ENCODE measurements at places on chromosomes 2 and 18.

- no peak for DNase-seq
Measured at GRCh38 chr2:20516291-20516645, 69.4 kb downstream of the RHOB start.

- DNase-seq = no peak
Measured at GRCh38 chr18:58756596-58757240, 85.5 kb downstream of the MALT1 start.

DNA sequence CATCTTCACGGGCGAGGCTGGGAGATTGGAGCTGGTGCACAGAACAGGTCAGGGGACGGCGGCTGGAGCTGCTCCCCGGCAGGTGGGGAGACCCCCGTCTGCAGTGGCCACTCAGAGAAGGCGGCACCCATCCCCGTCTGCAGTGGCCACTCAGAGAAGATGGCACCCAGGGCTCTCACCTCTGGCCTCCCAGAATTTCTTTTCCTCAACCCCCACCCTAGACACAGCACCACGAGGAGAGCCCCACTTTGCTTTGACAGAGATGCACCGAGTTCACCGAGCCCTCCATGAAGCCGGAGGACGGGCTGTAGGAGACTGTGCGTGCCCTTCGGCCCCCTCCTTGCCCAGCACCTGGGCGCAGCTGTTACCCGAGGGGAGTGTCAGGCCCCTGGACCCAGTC, 201.6 kb upstream of the SALL3 start:
- DNase-seq = no peak

DNA sequence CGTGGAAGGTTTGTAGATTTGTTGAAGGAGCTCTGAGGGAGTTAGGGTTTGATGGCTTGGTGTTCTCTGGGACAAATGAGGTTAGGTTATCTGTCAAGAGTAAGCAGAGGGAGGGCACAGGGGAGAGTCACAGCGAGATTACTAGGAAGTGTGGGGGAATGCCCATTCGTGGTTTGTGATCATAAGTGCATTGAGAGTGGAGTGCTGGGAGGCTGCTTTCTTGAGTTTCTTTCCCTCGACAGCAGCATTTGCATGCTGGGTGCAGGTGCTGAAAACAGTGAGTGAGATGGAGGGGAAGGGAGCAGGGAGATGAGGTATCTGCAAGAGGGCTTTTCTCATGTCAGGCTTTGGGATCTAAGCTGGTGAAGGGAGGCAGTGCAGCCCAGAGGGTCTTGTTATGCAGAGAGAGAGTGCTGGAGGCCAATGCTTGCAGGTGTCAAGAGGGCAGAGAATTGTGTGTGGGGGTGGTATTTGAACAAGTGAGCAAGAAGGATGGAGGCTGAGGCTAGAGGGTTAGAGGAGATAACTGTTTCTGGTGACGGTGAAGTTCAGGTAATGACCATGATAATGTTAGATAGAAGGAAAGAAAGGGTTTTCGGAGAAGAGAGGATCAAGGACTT, 8.8 kb downstream of the RALB start:
- no peak for DNase-seq

DNA sequence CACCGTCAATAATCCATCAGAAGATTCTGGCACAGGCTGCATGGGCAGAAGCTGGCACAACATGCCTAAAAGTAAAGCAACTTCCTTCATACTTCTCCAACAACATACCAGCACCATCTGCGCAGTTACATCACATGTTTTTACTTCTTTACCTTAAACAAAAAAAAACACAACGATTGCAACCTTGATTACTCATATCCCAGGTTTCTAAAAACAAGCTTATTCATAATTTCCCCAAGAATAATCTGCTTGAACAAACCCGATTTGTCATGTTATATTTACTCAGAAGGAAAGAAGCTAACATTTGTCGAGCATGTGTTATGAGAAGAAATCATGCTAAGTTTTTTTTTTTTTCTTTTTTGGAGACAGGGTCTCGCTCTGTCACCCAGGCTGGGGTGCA, 54.7 kb downstream of the THADA start:
- DNase-seq = no peak

DNA sequence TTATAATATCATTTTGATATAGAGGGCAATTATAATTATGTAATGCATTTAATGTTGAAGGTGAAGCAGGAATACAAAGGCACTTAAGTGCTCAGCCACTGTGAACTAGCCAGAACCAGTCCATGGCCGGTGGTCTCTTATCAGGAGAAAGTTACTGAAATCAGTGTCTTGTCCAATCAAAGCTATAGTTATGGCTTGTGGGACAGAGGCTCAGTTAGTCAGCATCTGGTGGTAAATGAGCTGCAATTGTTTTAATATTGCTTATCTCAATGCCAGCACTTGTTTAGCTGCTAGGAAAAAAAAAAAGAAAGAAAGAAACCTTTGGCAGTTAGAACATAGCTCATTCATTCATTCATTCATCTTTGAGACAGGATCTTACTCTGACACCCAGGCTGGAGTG, 3.8 kb upstream of the ALS2 start:
- no peak for DNase-seq
